ENCODE measurements at places on chromosomes 1 and 21. TPM values are rescaled to one million over a fixed set of nuclear protein-coding genes. Genes with fewer than 3 reads are reported as not detected.

The GJA5 gene
- 1.2 TPM for total RNA-seq

The ADORA1 gene
- 1.9 TPM for total RNA-seq

The LCE1D gene
- total RNA-seq = not detected

The ZNF683 gene
- not detected for total RNA-seq

The TESK2 gene
- total RNA-seq = 1.8 TPM

The IGSF8 gene
- total RNA-seq = 27.5 TPM

The TSPEAR gene
- not detected for total RNA-seq

The OR2AK2 gene
- not detected for total RNA-seq

The RNU1-2 gene
- 2,478 TPM for total RNA-seq

DNA sequence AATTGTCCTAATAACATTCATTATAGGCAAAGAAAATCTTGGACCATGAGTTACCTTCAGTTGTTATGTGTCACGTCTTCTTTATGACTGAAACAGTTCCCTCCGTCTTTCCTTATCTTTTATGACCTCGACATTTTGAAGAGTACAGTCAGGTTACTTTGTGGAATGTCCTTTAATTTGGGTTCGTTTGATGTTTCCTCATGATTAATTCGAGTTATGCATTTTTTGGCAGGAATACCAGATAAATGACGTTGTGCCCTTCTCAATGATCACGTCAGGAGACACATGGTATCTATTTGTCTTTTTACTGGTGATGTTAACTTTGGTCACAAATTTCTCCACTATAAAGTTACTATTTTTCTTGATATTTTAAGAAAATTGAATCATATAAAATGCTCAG, 17.3 kb upstream of the KLF17 start:
- H3K36me3 ChIP-seq = peaks cover 12% of the 10 kb centered on the region
- H3K27ac ChIP-seq = no peak overlapping the region
- no peak for DNase-seq

- H3K4me1 ChIP-seq = peaks cover 27% of the 10 kb centered on the region
- DNase-seq = no peak
- H3K36me3 ChIP-seq = no peaks in the 10 kb centered on the region
Measured at GRCh38 chr1:3609016-3609768, 2.1 kb downstream of the MEGF6 start.

DNA sequence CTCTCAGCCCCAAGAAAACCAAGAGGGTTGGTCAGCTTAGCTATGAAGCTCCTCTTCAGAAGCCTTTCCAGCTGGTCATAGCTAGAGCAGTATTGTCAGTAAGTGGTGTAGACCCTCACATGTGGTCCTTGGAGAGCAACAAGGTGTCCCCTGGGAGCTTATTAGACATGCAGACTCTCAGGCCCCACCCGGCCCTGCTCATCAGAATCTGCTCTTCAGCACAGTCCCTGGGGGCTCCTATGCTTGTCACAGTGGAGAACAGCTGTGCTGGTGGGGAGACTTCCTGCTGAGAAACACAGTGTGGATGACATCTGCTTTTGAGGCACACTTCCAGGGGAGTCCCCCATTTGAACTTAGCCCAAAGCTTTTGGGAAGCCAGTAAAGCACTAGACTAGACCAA, 21.9 kb upstream of the NEK2 start:
- no peak overlapping the region for H3K4me3 ChIP-seq
- H3K36me3 ChIP-seq = no peaks in the 10 kb centered on the region
- H3K27me3 ChIP-seq = peaks cover 34% of the 10 kb centered on the region
- no peak for DNase-seq
- H3K4me1 ChIP-seq = no peaks in the 10 kb centered on the region

- no peak for DNase-seq
- H3K27me3 ChIP-seq = no peaks in the 10 kb centered on the region
- H3K36me3 ChIP-seq = no peaks in the 10 kb centered on the region
- H3K27ac ChIP-seq = no peak overlapping the region
- H3K4me1 ChIP-seq = peaks cover 5% of the 10 kb centered on the region
- no peak overlapping the region for H3K4me3 ChIP-seq
Measured at GRCh38 chr1:115404911-115405310, 66.9 kb upstream of the NGF start.

DNA sequence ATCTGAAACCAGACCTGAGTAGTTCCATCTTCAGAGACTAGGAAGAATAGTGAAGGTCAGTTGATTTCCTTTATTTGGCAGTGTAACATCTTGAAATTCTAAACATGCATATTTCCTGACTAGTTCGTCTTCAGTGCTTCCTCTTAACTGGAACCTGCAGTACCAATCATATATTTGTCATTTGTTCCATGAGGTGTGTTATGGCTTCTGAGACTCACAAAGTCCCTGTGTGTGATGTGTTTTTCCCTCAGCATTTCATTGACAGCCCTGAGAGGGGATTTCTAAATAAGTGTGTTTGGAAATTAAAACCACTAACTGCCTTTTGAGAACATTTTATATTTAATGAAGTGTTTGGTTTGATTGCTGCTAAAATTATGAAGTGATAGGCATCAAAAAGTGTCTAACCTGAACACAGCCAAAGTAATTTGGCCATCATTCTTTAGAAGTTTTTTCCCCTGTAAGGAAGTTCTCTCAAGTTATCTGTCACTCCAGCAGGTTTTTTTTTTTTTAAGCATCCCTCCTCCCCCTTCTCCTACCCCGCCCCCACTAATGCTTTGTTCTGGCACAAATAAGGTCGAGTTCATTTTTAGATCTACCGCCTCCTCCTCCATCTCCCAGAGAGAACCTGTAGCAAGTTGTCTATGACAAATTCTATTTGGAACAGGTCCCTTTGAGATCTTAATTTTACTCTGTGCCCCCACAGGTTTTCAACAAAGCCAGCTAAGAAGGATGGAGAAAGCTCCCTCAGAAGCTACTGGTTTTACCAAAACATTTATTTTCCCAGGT, 61.4 kb downstream of the TMEM200B start:
- no peak for DNase-seq
- no peaks in the 10 kb centered on the region for H3K36me3 ChIP-seq
- H3K4me3 ChIP-seq = no peak overlapping the region
- no peak overlapping the region for H3K27ac ChIP-seq

- DNase-seq = no peak
- no peaks in the 10 kb centered on the region for H3K27me3 ChIP-seq
- H3K4me1 ChIP-seq = peaks cover 31% of the 10 kb centered on the region
- H3K27ac ChIP-seq = peak overlapping the region; percentile 73
- peaks cover 7% of the 10 kb centered on the region for H3K36me3 ChIP-seq
Measured at GRCh38 chr1:164771041-164771618, 212.1 kb downstream of the PBX1 start.

GRCh38 chr1:47738560-47739182, 258.5 kb downstream of the TRABD2B start:
- no peaks in the 10 kb centered on the region for H3K36me3 ChIP-seq
- no peaks in the 10 kb centered on the region for H3K4me1 ChIP-seq
- no peak overlapping the region for H3K4me3 ChIP-seq
- no peak overlapping the region for H3K27ac ChIP-seq
- DNase-seq = peak; percentile 74

DNA sequence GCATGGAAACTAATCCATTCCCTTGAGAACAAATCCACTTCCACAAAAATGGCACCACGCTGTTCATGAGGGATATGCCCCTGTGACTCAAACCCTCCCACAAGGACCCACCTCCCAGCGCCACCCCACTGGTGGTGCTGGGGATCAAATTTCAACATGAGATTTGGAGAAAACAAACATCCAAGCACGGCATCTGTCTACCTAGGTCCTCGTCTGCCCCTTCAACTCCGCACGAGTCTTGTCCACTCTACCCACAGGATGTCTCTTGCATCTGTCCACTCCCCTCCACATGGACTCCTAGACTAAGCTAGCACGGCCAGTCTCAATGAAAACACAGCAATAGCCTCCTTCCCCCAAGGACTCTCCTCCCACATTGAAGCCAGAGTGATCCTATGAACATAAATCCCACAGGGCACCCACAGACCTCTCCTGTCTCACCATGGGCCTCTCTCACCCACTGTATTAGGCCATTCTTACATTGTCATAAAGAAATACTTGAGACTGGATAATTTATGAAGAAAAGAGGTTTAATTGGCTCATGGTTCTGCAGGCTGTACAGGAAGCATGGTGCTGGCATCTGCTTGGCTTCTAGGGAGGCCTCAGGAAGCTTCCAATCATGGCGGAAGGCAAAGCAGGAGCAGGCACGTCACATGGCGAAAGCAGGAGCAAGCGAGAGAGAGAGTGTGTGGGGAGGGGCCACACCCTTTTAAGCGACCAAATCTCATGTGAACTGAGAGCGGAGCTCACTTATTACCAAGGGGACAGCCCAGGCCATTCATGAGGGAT, 101.4 kb downstream of the TOMM20 start:
- H3K27me3 ChIP-seq = no peaks in the 10 kb centered on the region
- peaks cover 2% of the 10 kb centered on the region for H3K36me3 ChIP-seq
- H3K4me3 ChIP-seq = no peak overlapping the region
- DNase-seq = no peak
- H3K4me1 ChIP-seq = peaks cover 25% of the 10 kb centered on the region
- H3K27ac ChIP-seq = no peak overlapping the region

DNA sequence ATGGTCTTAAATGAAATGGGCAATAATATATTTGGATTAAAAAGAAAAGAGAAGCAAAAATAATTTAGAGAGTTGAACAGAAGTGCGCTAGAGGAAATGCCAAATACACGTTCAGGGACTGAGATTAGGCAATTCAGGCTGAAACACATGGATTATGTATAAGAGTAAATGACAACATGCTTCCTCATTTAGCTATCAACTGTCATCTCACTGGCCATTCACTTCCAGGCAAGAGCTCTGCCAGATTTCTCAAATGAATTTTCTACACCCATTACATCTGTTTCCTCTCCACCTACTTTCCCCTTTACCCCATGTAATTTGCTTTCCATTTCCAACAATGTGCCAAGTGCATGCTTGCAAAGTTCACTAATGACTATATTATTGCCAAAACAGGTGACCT, 582.4 kb downstream of the LTN1 start:
- DNase-seq = no peak
- H3K27me3 ChIP-seq = no peaks in the 10 kb centered on the region
- no peak overlapping the region for H3K27ac ChIP-seq
- no peaks in the 10 kb centered on the region for H3K36me3 ChIP-seq
- H3K4me1 ChIP-seq = no peaks in the 10 kb centered on the region

GRCh38 chr1:28322194-28322593, 6.6 kb upstream of the MED18 start:
- H3K27me3 ChIP-seq = peaks cover 10% of the 10 kb centered on the region
- no peak overlapping the region for H3K4me3 ChIP-seq
- H3K27ac ChIP-seq = no peak overlapping the region
- no peaks in the 10 kb centered on the region for H3K36me3 ChIP-seq

GRCh38 chr1:84762664-84763063, 72.4 kb upstream of the SSX2IP start:
- peaks cover 12% of the 10 kb centered on the region for H3K4me1 ChIP-seq
- no peak overlapping the region for H3K27ac ChIP-seq
- no peak overlapping the region for H3K4me3 ChIP-seq
- H3K36me3 ChIP-seq = no peaks in the 10 kb centered on the region
- peaks cover 19% of the 10 kb centered on the region for H3K27me3 ChIP-seq
- no peak for DNase-seq

DNA sequence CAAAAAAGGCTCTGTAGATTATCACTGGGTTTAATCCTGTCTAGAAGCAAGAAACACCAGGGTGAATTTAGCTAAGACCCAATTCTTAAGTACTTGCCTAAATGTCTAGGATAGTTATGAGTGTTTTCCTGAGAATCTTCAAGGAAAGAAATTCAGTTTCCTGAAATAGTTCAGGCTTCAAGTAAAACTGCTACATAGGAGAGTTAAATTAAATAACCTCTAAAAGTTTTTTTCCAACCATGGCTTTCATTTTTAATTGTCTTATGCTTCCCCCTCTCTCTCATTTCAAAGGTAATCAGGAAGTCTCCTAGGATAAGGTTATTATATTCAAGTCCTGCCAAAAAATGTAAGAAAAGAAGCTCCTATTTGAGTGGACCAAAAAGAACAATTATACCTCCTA, 46.7 kb upstream of the FBXO28 start:
- no peak for DNase-seq
- H3K27ac ChIP-seq = no peak overlapping the region

DNA sequence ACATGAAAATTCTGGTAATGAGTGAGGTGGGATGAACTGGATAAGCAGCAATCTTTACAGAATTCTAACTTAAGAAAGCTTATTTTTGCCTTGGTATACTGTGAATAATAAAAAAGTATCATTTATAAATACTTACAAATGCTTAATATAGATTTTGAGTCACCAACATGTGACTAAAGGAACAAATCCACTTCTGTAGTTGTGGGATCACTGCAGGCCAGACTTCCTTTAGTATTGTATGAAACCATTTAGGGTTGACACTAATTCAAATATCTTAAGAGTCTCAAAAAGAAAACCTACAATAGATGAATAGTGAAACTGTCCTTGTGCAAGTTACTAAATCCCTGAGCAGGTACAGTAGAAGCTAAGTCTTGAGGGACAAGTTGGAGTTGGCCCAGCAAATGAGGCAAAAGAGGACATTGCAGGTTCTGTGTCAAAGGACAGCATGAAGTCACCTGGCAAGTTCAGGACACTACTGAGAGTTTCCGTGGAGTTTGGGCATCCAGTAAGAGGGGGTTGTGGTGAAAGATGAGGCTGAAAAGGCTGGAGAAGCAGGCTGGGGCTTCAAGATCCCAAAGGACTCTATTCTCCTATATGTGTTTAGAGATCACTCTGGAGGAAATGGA, 5.9 kb upstream of the THEM4 start:
- H3K36me3 ChIP-seq = no peaks in the 10 kb centered on the region
- no peak for DNase-seq
- peaks cover 23% of the 10 kb centered on the region for H3K27me3 ChIP-seq
- no peak overlapping the region for H3K27ac ChIP-seq
- H3K4me1 ChIP-seq = no peaks in the 10 kb centered on the region
